GM12891 (cell line): ENCODE measurements at places on chromosomes 11 and 22.

DNA sequence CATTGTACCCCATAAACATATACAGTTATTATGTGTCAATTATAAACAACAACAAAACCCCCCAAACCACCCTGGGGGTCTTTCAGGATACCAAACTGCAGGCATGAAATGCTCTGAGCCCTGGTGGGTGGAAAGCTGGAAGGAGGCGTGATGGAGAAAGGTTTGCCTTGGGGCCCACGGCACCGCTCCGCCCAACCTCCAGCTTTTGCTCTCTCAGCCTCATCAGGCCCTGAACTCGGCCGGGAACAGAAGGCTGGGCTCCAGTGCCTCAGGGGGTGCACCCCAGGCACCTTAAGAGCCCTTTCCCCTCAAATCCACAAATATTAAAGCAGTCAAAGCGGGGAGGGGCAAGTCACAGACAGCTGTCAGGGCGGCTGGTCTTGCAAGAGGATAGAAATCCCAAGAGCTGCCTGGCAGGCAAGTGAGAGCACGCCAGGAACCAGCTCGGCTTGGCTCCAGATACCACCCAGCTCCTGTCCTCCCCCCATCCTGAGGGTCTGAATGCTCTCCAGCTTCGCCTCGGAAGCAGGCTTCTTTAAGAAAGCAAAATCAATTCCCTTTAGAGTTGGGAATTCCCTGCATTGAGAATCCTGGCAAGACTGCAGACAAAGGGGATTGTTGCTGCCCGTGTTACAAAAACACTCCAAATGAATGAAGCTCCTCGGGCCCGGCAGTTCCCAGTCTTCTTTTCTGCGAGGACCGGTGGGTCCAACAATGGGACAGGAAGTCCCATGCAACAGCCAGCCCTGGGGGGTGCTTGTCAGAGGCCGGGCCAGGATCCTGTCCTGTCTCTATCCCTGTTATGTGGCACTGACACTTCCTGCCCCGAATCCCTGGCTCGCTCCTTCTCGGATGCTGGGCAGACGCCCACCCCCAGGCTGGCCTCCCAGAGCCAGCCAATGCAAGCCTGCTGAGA lies 80.8 kb downstream of the NAT10 start:
- no peak for DNase-seq

- DNase-seq, result no peak
These were observed 53.7 kb downstream of the THAP12 start for GRCh38 chr11:76327202-76327601.

DNA sequence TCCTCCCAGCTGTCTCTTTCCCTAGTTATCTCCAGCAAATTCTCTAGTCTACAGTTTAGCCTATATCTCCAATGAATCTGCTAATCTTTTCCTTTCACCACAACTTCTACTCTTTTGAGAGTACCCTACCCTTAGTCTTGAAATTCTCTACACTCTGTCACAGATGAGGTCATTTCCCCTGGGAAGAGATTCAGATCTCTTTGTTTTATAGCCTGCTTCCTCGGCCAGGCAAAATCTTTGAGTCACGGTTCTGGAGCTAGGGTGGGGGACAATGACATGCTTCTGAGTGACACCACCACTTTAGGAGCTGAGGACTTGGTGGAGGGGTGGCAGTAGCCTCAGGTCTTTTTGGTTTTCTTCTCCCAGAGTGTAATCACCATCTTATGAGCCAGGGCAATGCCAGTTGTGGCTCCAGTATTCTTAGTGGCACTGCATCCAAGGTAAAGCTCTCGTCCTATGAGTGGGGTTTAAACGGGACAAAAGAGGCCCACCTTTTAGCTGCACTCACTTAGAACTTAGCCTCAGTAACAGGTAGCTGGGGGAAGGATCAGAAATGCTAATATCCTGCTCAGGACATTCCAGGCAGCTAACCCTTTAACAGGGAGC lies 98.5 kb upstream of the RRM1 start:
- DNase-seq, result no peak

DNA sequence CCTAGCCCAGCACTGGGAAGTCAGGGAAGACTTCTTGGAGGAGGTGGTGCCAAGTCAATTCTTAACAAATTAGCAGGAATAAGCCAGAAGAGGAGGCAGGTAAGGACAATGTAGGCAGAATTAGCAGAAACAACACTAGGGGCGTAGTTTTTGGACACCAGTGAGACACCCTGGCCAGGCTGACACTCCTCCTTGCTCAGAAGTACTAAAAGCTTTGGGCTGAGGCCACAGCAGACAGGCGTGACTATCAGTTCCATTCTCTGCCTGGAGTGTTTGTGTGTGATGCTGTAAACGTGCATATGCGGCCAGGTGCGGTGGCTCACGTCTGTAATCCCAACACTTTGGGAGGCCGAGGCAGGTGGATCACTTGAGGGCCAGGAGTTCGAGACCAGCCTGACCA lies 36.0 kb downstream of the PHF21B start:
- DNase-seq, result no peak

GRCh38 chr22:39236321-39237317 lies 8.2 kb downstream of the PDGFB start:
- DNase-seq, result no peak

DNA sequence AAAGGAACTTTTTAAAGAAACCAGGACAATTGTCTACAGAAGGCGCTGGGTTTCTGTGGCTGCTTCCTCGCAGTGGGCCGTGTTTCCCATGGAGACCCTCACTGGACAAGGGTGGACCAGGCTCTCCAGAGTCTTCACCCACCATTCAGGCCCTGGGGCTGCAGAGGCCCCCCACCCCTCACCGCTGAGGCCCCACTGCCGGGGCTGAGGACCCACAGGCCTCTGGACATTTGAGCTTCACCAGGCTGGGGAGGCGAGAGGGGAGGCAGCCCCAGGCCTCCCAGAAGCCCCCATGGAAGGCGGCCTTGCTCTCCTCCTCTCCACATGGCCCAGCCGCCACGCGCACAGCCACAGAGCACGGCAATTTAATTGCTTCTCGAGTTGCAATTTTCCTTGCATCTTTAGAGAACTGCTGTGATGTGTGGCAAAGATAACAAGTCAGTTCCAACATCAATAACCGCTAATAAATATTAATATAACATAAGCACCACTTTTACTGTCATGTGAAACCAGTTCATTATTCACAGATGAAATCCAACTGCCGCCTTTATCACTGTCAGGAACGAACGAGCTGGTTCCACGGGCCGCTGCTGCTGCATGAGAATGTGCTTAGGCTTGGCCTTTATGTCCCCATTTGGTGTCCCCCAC lies 81.0 kb downstream of the PHF21B start:
- no peak for DNase-seq

DNA sequence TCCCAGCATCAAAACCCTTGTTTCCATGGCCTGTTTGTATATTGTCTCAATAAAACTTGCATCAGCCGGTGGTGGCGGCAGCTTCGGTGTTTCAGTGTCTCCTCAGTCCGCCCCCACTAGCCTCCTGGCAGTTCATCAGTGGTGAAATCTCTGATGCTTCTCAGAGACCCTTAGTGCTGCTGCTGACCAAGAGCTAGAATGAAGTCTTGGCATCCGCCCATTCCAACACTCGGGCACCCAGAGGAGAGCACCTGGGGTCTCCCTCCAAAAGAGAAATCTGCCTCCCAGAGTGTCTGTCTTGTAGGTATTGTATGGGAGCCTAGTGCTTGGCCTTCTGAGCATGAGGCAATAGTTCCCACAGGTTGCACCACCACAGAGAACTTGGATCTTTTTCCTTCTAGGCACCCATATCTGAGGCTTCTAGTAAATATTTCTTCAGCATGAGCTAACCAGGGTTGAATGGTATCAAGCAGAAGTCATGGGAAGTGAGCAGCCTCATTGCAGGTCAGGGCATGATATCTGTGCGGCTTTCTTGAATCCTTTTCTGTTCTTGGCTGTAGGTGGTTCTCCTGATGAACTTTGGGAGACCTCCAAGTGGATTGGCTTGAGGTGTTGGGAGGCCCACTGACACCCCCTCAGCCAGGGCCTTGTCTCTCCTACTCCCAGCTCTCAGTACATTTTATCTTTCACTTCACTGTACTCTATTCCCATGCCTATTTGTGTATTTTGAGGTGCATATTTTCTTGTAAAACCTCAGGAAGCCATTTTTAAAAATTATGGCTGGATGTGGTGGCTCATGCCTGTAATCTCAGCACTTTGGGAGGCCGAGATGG lies 13.2 kb upstream of the AIFM3 start:
- DNase-seq, result no peak

DNA sequence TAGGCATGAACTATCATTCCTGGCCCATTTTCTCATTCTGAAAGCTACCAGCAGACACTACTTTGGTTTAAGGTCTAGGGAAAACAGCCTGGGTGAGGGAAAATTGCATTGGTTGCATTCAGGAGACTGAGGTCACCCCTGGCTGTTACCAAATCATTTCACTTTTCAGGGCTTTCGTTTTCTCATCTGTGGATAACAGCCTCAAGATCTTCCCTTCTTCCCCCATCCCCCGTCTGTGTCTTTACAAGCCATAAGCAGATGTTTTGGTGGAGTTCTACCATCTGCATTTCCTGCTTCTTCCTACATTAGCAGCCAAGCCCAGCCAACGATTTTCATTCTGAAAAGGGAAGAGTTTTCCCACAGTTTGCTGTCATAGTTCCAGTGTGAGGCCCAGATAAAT lies 130.4 kb downstream of the HIPK3 start:
- DNase-seq, result no peak

DNA sequence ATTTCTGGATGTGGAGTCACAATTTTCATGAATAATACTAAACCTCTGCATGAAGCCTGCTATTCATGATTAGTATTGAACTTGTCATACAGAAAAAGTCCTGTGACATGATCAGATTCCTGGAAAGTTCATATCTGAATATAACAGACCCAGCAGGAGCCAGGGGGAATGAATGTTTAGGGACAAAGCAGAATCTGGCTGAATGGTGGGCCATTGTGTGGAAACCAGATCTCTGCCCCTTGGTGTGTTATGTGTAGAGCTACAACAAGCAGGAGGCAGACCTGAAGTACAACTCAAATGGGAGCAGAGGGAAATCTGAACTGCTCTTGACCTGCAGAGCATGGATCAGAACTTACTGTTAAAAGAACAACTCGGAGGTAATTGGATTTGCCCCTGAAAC lies 30.3 kb downstream of the KREMEN1 start:
- DNase-seq, result no peak

DNA sequence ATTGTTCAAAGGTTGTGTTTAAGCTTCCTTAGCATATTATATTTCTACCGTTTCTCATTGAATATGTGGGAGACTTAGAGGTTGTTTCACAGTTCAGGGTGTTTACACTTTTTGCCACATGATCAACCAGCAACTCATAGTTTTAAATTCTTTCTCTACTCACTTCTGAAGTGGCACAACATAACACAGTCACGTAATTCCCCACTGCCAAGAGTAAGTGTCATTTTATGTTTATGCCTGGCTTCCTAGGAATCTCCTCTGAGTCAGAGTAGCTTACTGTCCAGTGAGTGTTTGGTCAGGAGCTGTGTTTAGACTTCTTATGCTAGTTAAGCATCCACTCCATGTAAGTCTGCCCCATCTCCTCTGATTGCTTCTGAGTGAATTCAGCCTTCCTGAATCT lies 520.8 kb upstream of the KIRREL3 start:
- no peak for DNase-seq

DNA sequence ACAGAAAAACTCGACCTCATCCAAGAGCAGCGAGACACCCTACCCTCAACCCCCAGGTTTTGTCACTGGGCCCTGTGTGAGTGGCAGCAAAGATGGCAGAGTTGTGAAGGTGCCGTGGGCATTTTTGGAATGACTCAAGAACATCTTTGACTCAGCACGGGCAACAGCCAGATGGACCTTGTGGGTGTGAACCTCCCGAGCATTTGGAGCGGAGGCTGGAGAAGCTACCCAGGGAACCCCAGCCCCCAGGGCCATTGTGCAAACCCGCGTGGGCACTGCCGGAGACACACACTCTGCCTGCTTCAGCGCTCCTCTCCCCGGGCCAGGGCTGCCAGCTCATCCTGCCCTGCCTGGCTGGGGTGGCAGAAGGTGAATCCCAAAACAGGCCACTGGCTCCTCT lies 66.1 kb downstream of the PANX1 start:
- DNase-seq, result no peak

DNA sequence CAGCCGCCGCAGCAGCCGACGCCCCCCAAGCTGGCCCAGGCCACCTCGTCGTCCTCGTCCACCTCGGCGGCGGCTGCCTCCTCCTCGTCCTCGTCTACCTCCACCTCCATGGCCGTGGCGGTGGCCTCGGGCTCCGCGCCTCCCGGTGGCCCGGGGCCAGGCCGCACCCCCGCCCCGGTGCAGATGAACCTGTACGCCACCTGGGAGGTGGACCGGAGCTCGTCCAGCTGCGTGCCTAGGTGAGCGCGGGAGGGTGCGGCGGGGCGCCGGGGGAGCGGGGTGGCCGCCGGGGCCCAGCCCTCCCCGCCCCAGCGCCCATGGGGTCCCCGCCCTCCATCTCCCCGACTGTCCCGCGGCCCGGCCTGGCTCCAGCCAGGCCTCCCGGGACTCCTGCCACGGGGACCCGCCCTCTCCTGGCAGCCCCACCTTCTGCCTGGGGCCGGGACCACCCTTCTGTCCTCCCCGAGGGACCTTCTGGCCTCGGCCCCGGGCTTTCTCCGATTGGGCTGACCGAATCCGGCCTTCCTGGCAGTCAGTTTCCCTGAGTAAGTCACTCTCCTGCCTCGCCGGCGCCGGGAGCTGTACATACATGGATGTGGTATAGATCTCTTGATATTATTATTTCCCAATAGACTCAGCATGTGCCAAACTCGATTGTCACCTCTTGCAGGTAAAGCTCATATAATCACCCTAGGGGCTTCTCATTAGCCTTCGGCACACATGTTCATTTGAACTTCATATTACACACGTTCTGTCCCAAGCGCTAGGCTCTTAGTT lies 720 bp downstream of the PACS1 start:
- DNase-seq, result no peak

GRCh38 chr22:36365020-36365411 lies 22.8 kb downstream of the MYH9 start:
- DNase-seq, result peak; percentile 60

DNA sequence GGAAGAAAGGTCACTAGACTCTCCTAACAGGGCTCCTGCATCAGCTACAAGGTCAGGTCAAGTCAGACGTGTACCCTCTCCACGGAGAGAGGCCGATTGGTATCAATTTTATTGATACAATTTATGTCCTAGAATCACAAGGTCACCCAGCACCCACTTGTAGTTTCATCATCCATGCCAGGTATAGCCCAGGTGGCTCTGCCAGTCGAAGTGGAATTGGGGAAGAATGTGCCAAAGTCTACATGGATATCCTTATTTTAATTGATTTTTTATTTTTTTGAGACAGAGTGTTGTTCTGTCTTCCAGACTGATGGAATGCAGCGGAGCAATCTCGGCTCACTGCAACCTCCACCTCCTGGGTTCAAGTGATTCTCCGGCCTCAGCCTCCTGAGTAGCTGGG lies 334.1 kb downstream of the SHANK2 start:
- DNase-seq, result no peak

DNA sequence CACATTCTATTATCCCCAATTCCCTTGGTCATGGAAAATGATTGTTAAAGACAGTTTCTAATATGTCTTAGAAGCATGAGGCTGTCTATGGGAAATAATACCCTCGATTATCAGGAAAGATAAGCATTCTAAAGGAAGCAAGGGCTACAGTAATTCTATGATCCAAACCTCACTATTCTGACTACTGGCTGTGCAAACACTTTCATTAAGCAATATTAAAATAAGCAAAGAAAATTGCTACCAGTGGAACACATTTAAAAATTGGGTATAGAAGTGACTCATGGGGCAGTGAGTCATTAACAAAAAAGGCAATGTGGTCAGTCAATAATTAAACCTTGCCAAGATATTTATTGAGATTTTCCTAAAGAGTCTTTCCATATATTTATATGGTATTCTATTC lies 1415.2 kb upstream of the TENM4 start:
- no peak for DNase-seq

GRCh38 chr11:45926536-45927331 lies 4.3 kb downstream of the LARGE2 start:
- DNase-seq, result no peak

GRCh38 chr11:134205729-134206128 lies 18.0 kb downstream of the NCAPD3 start:
- no peak for DNase-seq
